Stomach (tissue), 19 donors: ENCODE measurements at places on chromosomes 2 and 18. TPM values are rescaled to one million over a fixed set of nuclear protein-coding genes. Genes with fewer than 3 reads are reported as not detected.

The RAB6C gene
- 0.18 TPM for total RNA-seq

The TUBB8B gene
- not detected for total RNA-seq

The DOK6 gene
- 1.2 TPM for total RNA-seq

The PSMG2 gene
- 78.8 TPM for total RNA-seq

The GRHL1 gene
- total RNA-seq: 5.7 TPM

The CXCR4 gene
- 1.2 TPM for total RNA-seq

The FECH gene
- 387 TPM for total RNA-seq

The KCNJ13 gene
- 0.18 TPM for total RNA-seq

The SCYGR2 gene
- not detected for total RNA-seq

- no peak for DNase-seq
Observed at GRCh38 chr2:207487650-207488311, 42.0 kb upstream of the CREB1 start.

GRCh38 chr2:179622112-179622511 is 239.3 kb downstream of the ZNF385B start:
- DNase-seq: no peak

- no peak for DNase-seq
Observed at GRCh38 chr2:75920859-75921551, 210.3 kb upstream of the GCFC2 start.

GRCh38 chr2:225938991-225939390 is 539.5 kb downstream of the NYAP2 start:
- DNase-seq: no peak

GRCh38 chr2:52613064-52613463 is 1154.5 kb upstream of the CHAC2 start:
- DNase-seq: no peak

- no peak for DNase-seq
Observed at GRCh38 chr2:128736046-128736688, 417.5 kb upstream of the HS6ST1 start.

DNA sequence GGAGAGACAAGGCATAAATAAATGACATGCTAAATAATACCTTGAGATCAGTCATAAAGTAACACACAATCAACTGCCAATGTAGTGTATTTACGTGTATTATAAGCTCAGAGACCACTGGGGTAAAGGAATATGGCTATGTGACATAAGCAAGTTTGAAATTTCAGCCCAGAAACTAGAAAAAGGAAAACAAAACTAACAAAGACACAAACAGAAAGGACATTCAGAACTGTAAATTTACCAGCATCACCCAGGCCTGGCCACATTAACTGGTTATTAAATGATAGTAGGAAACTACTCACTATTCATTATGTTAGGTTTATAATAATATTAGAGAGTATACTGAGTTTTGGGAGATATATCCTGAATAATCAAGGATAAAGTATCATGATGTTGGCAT is 98.8 kb downstream of the METTL8 start:
- DNase-seq: no peak

- peak; percentile 70 for DNase-seq
Observed at GRCh38 chr2:201116959-201117734, 1.2 kb downstream of the CFLAR start.

DNA sequence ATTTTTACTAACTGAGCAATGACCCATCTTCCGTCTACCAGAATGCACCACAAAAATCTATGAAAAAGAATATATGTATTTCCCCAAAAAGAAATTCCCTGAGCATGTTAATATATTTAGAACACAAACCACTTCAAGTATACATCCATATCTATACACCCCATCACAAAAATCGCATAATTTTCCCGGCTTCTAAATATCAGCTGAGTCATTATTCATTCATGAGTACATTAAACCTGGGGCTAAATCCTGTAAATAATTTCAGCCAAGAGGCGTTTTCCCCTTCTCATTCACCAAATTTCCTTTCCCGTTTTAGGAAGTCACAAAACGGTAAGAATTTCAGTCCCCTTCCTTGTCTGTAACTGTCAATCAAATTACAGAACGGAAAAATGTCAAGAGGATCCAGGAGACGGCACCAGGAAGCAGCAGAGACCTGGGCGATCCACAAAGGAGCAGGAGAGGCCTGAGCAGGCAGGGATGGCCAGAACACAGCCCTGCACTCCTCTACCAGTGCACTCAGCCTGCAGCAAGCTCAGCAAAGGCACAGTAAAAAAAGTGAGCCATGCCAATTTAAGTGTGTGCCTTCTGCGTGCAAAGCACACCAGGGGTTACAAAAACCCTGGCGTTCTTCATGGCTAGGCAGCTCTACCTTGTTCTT is 300.7 kb downstream of the TCF4 start:
- no peak for DNase-seq

GRCh38 chr2:201618744-201619662 is 24.3 kb downstream of the TMEM237 start:
- peak; percentile 55 for DNase-seq

GRCh38 chr2:207473049-207473930 is 56.5 kb upstream of the CREB1 start:
- peak; percentile 85 for DNase-seq

DNA sequence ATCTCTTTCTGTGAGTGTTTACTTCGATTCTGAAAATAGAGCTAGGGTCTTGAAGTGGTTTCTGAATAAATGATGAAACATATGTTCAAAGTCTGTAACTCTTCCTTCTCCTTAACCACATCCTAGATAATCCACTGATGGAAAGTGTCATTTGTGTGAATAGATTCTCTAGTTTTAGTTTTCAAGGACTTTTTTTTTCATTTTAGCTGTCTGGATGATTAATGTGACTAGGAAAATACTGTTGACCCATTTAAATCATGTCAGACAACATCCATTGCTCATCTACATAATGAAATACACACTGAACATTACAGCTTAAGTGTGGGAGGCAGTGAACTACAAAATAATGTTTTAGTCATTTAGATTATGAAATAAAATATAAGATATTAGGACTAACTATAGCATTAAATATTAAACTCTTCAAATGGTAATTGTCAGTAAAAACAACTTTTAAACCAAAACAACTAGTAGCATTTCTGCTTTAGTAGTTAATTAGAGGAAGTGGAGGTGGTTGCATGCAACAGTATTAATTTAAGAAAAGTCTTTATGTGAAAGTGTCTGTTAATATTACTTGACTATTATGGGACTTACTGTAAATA is 39.1 kb upstream of the DLX1 start:
- no peak for DNase-seq

DNA sequence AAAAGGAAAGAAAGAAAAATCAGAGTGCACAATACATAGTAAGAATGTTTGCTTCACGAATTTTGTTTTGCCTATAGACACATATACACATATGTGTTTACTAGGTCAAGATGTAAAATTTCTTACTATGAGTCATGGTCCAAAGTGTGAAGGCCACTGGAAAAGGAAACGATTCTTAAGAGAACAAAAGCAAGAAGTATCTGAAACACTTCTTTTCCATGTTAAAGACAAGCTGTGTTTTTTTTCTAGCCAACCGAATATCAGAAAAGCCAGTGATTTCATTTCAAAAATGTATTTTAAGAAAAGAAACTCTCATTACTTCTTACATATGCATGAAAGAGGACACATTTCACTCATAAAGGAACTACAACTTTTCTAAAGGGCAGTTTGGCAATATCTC is 24.9 kb downstream of the PECR start:
- DNase-seq: no peak

GRCh38 chr2:108399479-108399878 is 21.7 kb downstream of the SULT1C4 start:
- DNase-seq: no peak
